D341Med (cell line): ENCODE measurements at places on chromosomes 2 and 18.

DNA sequence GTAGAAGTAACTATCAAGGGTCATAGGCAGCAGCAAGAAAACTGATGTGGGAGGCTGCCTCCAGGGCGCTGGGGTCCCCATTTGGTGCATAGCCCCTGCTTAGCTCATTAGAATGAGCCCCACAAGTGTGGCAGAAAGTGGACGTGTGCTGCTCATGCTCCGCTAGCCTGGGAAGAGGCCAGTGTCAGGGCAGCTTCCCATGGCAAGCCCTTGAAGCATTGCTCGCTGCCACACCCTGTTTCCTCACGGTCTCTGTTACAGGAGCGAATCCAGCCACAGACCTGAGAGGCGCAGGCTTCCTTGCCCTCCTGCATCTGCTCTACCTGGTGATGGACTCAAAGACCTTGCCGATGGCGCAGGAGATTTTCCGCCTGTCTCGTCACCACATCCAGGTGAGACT is 22.5 kb downstream of the ELMOD3 start:
- no peak for DNase-seq

DNA sequence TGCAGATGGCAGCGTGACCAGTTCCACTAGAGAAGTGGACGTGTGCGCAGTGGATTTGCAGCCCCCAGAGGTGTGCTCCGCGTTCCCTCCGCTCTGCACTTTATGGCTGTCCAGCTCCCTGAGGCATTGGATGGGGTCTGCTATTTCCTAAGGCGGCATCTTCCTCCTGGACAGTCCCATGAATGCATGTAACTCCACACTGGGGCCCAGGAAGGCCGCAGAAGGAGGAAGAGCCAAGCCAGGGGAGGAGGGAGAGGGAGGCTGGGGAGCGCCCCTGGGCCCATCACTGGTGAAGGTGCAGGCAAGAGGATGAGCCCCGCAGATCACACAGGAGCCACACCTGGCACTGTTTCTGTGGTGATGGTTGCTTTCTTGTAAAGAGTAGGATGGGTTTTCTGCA is 99.1 kb downstream of the PTGR3 start:
- no peak for DNase-seq

- DNase-seq = no peak
These were observed 58.2 kb downstream of the MYO1B start for GRCh38 chr2:191303140-191304005.

DNA sequence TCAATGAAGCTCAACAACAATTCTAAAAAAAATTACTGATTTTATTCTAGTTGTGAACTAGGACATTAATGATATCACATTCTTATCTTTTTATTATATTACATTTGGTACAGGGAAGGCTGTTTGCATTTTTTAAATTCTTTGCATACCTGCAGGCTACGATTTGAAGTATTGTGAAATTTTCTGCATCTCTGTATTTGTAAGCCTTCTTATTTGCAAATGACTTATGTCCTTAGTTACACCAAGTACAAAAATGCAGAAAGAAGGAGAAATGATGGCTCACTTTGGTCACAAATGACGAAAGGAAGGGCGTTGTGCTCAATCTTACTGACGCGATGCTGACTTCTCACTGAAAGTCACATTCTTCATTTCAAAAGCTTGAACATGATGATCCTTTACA is 227.5 kb upstream of the SOX11 start:
- no peak for DNase-seq

GRCh38 chr2:237134321-237135230 is 48.9 kb downstream of the COPS8 start:
- DNase-seq = no peak

DNA sequence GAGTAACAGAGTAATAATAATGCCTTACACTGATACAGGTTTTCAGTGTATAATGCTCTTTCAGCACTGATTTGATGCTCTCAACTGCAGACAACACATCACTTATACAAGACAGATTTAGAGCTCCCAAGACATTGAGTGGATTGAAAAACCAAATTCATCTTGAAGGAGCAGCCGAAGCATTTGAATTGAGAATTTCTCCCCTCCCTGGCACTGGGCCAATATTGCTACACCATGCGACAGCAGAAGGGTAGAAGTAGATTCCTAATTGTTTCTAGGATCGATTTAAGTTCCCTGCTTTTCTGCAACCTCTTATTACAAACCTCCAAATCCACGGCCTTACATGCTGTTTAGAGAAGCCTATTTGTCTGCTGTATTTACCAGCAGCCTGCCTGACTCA is 15.5 kb downstream of the CENPA start:
- DNase-seq = no peak

DNA sequence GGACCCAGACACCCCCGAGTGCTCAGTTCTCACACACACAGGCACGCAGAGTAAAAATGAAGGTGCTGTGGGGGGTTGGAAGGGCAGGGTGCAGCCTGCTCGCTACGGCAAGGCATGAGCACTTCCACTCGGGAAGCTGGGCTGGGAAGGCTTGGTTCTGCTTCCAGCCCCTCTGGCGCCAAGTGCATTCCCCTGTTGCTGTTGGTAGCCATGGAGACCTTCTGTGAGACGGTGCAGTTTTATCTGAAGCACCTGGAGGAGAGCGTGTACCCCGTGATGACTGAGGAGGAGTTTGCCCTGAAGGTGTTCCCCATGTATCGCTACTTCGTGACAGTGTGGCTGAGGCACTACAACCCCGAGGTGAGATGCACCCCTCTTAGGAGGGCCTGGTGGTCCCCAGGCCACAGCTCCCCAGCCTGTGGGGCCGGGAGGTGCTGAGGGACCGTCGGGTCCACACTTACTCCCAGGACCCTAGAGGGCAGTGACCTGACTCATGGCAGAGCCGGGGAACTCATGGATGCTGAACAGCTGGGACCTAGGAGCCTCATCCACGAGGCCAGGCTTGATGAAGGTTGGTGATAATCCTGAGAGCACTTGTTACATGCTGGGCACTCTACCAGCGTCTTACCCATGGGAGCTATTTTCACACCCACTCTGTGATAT is 15.5 kb downstream of the MROH2A start:
- DNase-seq = no peak

- no peak for DNase-seq
These were observed 36.5 kb upstream of the HTR2B start for GRCh38 chr2:231161252-231161839.

- DNase-seq = no peak
These were observed 360.1 kb downstream of the DCC start for GRCh38 chr18:52700116-52700515.

DNA sequence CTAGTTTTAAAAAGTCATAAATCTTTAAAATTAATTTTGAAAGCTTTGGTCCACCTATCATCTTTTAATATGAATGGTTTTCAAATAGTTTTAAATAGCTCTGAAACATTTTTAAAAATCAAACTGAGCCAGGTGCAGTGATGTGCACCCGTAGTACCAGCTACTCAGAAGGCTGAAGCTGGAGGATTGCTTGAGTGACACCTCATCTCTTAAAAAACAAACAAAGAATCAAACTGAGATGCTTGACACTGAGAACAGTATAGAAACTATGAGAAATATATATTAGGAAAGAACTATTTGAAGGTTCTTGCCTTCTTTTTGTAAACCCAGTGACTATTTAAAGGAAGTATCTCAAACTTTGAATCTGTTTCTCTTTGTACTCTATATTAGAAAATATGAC is 67.4 kb downstream of the BARD1 start:
- no peak for DNase-seq

- no peak for DNase-seq
These were observed 11.4 kb downstream of the G6PC2 start for GRCh38 chr2:168912466-168912865.

DNA sequence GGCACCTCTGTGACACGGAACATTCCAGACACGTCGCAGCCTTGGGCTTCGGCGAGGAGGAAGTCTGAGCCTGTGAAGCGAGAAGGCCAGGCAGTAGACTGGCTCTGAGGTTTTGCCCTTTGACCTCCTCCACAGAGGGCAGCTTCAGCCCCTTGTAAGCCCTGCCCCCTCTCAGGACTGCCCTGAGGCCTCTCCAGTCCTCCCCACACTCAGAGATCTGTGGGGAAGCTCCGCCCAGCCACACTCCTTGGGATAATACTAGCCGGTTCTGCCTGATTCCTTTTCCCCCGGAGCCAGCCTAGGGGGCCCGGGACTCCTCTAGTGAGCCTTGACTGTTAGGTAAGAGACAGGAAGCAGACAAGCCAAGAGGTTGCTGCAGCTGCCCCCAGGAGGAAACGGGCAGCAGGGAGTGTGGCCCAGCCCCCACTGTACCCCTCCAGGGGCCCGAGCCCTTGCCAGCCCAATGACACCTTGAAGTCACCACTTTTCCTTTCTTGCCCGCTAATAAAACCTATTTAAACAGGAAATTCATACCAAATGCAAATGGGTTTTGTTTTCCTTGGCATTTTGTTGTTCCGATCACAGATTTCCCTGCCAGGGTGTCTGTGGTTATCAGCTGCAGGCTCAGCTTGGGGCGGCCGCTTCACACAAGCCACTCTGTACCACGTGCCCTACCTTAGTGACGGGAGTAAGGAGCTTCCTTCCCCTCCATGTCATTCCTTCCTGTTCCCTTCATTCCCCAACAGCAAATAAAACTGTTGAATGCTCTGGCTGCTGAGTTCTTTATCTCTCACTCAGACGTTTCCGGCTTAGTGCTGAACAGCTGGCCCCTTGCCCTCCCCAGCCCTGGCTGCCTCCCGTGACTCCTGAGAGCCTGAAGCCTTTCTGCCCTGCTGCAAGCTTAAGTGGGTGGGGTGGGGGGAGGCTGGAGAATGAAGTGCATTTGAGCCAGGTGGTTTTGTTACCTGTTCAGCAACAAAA is 124.7 kb downstream of the CABLES1 start:
- DNase-seq = peak; percentile 69

DNA sequence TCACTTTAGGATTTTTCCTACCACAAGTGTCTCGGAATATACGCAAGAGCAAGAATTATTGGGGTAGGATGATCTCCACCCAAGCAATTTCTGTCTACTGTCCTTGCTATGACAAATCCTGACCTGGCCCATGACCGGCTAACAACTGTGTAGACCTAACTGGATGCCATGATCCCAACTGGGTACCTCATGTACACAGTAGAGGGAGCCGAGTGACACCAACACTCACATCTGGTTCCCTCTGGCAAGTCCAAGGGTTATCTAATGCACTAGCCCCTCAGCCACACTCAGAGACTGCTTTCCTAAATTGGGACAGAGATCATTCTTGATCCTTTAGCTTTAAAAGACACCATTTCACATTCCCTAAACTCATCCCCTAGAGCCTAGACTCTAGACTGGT is 60.7 kb upstream of the ZNF532 start:
- DNase-seq = no peak

DNA sequence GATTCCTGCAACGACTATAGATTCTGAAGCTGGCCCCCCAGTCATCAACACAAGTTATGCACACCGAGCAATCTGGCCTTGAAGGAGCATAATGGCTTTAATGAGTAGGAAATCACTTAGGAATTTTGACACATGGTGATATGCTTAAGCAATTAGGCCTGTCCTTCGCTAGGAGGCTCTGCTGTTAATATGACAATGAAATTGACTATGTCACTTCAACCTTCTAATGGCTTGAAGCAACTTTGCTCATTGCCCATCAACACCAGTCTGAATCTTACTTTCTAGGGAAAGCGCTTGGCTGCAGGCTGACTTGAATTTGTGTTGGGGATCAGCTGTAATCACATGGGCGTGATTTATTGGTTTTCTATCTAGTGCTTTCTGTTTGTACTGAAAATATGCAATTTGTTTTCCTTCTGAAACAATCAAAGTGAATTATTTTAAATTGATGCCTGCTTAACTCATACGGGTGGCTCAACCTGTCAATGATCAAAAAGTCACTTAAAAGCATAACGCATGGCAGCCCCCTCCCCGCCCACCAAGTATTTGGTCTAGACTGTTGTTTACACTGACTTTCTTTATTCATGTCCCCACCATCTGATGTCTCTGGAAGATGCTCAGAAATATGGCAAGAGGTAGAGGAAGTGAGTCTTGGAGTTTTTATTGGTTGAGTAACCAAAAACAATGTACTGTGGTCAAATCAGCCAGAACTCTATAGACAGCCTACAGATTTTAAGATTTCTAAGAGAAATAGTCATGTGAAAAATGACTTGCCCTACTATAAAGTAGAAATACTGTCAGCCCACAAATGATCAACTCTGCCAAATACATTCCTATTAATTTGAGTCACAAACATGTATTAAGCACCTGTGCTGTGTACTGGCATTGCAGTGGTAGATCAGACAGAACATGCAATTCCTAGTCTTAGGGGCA is 344.9 kb downstream of the RBM43 start:
- DNase-seq = no peak

DNA sequence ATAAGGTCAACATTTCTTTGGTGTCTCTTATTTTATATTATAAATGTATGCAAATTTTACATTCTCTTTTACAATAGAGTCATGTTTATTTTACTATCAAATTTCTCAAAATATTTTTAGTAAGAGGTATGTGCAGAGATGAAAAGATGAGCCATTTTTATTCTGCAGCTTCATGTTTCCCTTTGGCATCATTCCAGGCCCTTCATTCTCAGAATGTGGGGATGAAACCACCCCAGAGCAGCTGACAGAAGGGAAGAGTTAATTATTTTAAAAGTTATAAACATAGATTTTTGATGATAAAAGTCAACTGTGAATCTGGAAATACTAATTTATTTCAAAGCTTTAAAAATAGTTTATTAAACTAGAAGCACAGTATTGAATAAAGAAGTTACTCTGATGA is 12.8 kb upstream of the FSHR start:
- DNase-seq = no peak

DNA sequence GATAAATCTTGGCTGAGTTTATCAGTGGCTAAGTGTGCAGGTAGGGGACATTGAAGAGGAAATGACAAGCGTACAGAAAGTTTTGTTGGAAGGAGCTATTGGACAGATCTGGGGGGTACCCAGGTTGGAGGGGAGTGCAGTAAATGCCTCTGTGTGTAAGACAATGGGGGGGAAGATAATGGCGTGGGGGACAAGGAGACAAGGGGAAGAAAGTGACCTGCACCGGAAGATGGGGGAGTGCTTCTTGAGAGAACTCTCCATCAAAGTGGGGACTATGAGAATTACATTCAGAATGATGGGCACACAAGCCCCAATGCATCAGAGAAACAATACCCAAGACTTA is 190.0 kb downstream of the ALPK2 start:
- DNase-seq = no peak

DNA sequence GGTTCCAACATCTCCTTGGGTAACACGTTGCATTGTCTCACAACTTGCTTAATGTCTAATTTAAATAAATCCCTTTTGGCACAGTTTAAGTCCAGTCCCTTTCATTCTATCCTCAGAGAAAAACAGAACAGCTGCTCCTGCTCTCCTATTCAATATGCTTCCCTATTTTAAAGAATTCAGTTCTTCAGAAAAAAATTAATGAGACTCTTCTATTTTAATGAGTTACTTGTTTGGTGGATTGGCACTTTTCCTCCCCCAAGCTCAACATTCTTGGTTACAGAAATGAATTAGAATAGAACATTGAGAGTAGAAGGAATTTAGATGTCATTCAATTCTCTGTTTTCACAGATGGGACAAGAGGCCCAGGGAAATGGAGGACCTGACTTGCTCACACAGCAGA is 116.9 kb upstream of the ATP8B1 start:
- DNase-seq = no peak

DNA sequence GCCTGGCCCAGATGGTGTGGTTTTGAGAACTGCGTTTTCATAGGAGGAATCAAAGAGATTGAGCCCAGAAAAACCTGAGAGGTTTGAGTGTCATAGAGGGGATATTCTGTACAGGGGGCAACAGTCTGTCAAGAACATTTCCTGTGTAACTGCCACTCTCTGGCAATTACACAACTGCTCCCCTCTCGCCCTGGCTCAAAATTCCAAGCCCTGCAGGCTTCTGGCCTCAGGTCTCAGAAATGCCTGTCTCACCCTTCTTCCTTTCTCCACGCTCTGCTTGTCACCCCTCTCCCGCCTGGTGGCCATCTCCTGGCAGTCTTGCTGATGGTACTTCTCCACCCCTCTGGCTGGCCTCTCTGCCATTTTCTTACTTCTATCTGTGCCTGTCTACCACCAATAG is 4.0 kb downstream of the VAMP5 start:
- no peak for DNase-seq
